Sigmoid colon (tissue), 7 donors: ENCODE measurements at places on chromosomes 3 and 15. TPM values are rescaled to one million over a fixed set of nuclear protein-coding genes. Genes with fewer than 3 reads are reported as not detected.

DNA sequence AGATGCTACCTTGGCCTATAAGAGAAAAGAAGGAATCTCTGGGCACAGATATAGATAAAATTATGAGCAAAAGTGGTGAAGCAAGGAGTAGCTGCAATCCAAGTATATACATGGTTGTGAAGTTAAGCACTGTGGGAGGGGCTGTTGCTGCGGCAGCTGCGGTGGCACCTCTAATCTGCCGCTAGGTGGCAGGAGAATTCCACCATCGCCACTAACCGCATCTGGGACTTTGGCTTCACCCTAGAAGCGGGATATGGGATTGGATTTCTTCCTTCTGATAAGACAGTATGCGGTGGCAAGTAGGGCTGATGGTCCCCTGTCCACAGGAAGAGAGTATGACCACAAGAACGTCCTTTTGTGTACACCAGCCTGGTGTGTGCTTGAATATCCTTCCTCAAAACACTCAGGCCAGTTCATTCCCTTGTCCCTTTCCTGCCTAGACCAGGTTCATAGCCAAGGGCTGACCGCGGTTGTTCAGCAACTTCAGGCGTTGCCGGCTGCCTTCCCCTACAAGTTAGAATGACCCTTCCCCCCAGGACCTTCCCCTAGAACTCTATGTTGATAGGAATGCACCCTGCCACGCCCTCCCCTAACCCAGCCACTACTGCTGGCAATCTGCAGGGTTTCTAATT is 5.1 kb downstream of the MAGEL2 start:
- H3K27me3 ChIP-seq = peaks cover 3% of the 10 kb centered on the region
- peak; percentile 70 for DNase-seq
- no peak overlapping the region for H3K4me3 ChIP-seq
- H3K4me1 ChIP-seq = no peaks in the 10 kb centered on the region
- H3K27ac ChIP-seq = no peak overlapping the region

GRCh38 chr3:64382153-64382552 is 156.9 kb upstream of the PRICKLE2 start:
- no peak for DNase-seq
- H3K27me3 ChIP-seq = no peaks in the 10 kb centered on the region
- no peaks in the 10 kb centered on the region for H3K36me3 ChIP-seq
- H3K4me3 ChIP-seq = no peak overlapping the region

DNA sequence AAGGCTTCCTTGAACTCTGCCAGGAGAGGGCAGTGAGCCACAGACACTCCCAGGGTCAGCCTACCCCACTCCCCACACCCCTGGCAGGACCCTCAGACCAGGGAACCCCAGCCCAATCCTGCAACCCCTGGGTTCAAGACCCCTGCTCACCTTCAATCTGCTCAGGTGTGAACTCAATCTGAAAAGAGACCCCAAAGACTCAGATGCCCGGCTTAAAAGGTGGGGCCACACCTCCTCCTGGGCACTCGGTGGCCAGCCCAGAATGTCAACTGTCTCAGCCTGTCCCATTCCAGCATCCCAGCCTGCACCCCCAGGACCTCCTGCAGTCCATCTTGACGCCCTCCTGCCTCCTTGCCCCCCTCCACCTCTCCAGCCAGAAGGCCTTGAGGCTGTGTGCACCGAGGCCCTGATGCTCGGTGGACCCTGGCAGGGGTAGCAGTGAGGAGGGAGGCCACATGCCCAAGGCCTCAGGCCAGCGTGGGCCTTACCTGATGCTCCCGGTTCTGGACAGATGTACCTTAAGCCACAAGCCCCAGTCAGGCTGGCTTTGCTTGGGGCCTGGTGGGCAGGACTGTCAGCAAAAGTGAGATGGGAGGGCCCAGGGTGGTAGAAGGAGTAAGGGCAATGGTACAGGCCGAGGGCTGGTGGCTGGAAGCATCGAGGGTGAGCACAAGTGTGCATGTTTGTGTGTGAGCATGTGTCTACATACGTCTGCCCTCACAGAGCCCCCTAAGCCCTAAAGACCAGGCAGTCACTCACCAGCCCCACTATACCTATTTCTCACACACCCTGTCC is 2.2 kb downstream of the MYL3 start:
- H3K4me1 ChIP-seq = peaks cover 5% of the 10 kb centered on the region
- no peaks in the 10 kb centered on the region for H3K27me3 ChIP-seq
- no peak overlapping the region for H3K27ac ChIP-seq
- H3K36me3 ChIP-seq = no peaks in the 10 kb centered on the region
- peak; percentile 55 for DNase-seq

- no peaks in the 10 kb centered on the region for H3K4me1 ChIP-seq
- no peaks in the 10 kb centered on the region for H3K36me3 ChIP-seq
- no peak overlapping the region for H3K27ac ChIP-seq
- no peak for DNase-seq
- H3K4me3 ChIP-seq = no peak overlapping the region
Measured at GRCh38 chr3:179949412-179949811, 87.3 kb downstream of the PEX5L start.

- H3K36me3 ChIP-seq = peaks cover 10% of the 10 kb centered on the region
- H3K4me1 ChIP-seq = peaks cover 32% of the 10 kb centered on the region
- peak; percentile 63 for DNase-seq
- H3K4me3 ChIP-seq = no peak overlapping the region
- no peak overlapping the region for H3K27ac ChIP-seq
Measured at GRCh38 chr3:72821161-72821781, 27.0 kb downstream of the SHQ1 start.

DNA sequence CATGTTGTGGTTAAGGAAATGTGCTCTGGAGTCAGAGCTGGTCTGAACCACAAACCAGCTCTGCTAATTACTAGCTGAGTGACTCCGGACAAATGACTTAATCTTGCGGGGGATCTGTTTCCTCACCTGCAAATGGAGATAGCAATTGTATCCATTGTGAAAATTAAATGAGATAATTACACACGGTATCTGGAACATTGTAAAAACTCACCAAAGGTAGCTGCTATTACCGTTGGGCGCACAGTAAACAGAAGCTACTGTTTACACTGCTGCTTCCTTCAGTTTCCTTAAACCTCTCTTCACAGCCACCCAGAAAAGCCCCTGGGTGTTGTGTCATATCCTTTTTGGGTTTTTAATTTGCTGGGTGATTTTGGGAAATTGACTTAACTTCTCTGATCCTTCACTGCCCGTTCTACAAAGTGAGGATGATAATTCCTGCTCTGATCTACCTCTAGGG is 107.8 kb downstream of the MEGF11 start:
- H3K4me1 ChIP-seq = no peaks in the 10 kb centered on the region
- H3K4me3 ChIP-seq = no peak overlapping the region
- no peak overlapping the region for H3K27ac ChIP-seq
- H3K27me3 ChIP-seq = no peaks in the 10 kb centered on the region

- H3K4me3 ChIP-seq = no peak overlapping the region
- H3K4me1 ChIP-seq = peaks cover 20% of the 10 kb centered on the region
- DNase-seq = no peak
- H3K27ac ChIP-seq = peak overlapping the region; percentile 87
Measured at GRCh38 chr3:152094406-152094805, 174.3 kb upstream of the MBNL1 start.

Gene FANCD2OS
- polyA plus RNA-seq = not detected

Gene TMEM108
- polyA plus RNA-seq = not detected
